AG04449 (cell line): ENCODE measurements at places on chromosomes 12 and 14.

DNA sequence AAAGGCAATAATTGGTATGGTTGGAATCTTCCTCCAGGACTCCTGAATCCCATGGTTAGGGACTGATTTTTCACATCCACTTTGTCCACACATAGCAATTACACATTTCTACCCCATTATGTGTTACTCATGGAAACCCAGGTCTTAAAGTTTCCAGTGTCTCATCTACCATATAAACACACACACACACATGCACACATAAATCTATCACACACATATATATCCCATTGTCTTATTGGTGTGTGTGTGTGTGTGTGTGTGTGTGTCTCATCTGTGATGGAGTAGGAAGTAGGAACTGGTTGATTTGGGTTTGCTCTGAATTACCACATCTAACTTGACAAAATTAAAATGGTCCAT is 525.4 kb downstream of the FUT8 start:
- DNase-seq: no peak

GRCh38 chr14:26401179-26401968 is 196.5 kb downstream of the NOVA1 start:
- no peak for DNase-seq

DNA sequence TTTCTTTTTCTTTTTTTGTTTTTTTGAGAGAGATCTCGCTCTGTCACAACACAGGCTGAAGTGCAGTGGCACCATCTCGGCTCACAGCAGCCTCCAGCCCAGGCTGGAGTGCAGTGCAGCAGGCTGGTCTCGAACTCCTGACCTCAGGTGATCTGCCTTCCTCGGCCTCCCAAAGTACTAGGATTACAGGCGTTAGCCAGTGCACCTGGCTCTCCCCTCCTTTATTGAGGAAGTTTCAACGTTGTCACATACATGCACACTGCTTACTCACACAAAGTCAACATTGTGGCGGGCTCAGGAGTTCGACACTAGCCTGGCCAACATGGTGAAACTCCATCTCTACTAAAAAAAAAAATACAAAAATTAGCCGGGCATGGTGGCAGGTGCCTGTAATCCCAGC is 32.0 kb downstream of the EAPP start:
- DNase-seq: no peak

- no peak for DNase-seq
These were observed 35.1 kb downstream of the TRPV4 start for GRCh38 chr12:109797905-109798669.

DNA sequence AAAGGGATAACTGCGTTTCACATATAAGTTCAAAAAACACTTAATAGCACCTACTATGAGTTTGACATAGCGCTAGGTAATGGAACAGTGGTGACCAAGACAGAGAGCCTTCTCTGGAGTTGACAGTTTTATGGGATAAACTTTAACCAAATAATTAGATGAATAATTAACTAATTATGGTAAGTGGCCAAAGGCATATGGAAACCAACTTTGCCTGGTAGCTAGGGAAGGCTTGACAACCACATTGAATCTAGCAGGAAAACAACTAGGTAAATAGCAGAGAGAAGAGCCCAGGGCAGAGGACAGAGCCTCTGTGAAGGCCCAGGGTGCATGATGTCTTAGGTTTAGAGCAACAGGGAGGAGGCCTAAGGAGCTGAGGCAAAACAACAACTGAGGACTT is 52.1 kb downstream of the DUSP16 start:
- DNase-seq: no peak

DNA sequence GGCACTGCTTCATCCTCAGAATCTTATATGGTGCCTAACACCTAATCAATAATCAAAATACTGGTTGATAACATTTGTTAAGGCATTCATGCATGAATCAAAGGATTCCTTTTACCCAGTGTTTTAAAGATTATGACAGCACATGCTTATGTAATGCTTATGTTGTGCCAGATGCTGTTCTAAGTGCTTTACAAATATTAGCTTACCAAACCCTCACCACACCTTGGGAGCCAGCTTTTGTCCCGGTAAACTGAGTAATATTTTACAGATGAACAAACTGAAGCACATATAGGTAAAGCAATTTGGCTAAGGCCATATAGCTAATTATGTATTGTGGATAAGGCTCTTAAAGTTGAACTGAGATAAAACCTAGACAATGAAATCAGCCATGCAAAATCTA is 209.2 kb downstream of the ALX1 start:
- DNase-seq: no peak
